ENCODE measurements at places on chromosomes 11 and 22.

DNA sequence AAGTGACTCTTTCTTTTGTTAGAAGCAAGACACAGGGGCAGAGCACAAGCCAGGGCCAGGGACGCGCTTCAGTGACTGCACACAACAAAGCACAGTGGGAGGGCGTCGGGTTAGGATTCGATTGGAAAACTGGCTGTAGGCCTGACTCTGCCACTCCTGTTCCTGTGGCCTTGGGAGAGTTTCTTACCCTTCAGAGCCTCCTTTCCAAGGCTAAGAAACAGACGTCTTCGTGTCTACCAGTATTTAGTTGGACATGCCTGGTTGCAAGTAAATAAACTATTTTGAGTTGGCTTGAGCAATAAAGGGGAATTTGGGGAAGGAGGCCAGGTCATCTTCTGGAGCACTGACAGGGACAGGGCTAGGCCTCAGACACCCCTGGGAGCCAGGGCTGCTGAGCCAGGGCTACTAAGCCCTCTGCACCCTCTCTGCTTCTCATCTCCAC lies 549.1 kb downstream of the INSC start:
- DNase-seq = no peak

- DNase-seq = no peak
These were observed 350.5 kb downstream of the CNTN5 start for GRCh38 chr11:99371257-99371656.

GRCh38 chr22:48919187-48919590 lies 908.5 kb downstream of the BRD1 start:
- no peak for DNase-seq

DNA sequence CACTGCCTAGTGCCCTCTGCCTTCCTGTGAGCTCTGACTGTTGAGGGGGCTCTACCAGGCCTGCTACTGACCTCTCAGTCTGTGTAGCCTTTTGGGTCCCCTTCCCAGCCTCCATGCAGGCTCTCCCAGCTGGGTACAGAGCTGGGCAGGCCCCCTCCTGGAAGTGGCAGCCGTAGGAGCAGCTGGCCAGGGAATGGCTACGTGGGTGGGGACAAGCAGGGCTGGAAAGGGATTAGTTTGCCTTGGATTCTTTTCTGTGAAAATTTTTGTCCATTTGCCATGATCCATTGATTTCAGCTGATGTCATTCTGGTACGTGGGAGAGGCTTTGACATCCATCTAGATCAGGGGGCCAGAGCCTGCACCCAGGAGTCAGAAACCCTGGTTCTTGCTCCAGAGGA lies 23.9 kb upstream of the NECTIN1 start:
- no peak for DNase-seq
